ENCODE measurements at places on chromosomes 11 and 22. TPM values are rescaled to one million over a fixed set of nuclear protein-coding genes. Genes with fewer than 3 reads are reported as not detected.

The SAA1 gene
- total RNA-seq: 0.70 TPM

The CTSF gene
- 15.2 TPM for total RNA-seq

The ELMOD1 gene
- 0.09 TPM for total RNA-seq

The PNPLA3 gene
- 2.1 TPM for total RNA-seq

The FAM118A gene
- 104 TPM for total RNA-seq

GRCh38 chr11:19957294-19957943 lies 202.9 kb downstream of the DBX1 start:
- H3K27me3 ChIP-seq: no peaks in the 10 kb centered on the region
- no peaks in the 10 kb centered on the region for H3K36me3 ChIP-seq
- peaks cover 59% of the 10 kb centered on the region for H3K4me1 ChIP-seq
- peak; percentile 28 for DNase-seq

DNA sequence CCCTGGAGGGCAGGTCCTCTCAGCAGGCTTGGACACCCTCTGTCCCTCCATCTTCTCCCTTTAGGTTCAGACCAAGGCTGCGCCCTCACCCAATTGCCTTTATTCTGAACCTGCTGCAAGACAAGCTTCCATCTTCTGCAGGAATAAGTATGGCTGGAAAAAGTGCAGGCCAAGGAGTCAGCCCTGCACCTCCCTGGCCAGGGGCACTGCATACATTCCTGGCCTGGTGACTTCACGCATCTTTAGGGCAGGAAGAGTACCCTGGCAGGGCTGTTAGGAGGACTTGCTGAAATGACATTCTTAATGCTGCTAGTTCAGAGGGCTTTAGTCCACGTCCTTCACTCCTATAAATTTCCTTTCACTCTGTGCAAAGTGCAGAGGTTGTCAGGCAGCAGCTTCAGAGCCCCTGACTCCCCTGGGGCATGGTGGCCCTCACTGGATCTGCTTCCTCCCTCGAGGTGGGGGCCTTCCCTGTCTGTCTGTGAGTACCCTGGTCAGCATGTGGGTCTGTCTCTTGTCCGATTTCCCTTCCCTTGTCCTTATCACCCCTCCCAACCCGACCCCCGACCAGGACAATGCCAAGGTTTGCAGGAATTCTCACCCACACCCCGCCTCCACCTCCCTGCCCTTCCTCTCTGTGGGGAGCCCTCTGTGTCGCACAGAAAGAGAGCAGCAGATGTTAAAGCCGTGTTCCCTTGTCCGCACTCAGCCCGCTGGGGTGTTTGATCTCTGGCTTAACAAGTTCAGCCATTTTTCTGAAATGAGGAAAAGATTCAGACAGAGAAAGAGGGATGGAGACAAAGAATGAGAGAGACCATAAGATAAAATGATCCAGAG lies 124.5 kb upstream of the SYT13 start:
- H3K4me3 ChIP-seq: no peak overlapping the region
- no peak for DNase-seq
- no peaks in the 10 kb centered on the region for H3K36me3 ChIP-seq
- H3K4me1 ChIP-seq: no peaks in the 10 kb centered on the region
- H3K27ac ChIP-seq: no peak overlapping the region

DNA sequence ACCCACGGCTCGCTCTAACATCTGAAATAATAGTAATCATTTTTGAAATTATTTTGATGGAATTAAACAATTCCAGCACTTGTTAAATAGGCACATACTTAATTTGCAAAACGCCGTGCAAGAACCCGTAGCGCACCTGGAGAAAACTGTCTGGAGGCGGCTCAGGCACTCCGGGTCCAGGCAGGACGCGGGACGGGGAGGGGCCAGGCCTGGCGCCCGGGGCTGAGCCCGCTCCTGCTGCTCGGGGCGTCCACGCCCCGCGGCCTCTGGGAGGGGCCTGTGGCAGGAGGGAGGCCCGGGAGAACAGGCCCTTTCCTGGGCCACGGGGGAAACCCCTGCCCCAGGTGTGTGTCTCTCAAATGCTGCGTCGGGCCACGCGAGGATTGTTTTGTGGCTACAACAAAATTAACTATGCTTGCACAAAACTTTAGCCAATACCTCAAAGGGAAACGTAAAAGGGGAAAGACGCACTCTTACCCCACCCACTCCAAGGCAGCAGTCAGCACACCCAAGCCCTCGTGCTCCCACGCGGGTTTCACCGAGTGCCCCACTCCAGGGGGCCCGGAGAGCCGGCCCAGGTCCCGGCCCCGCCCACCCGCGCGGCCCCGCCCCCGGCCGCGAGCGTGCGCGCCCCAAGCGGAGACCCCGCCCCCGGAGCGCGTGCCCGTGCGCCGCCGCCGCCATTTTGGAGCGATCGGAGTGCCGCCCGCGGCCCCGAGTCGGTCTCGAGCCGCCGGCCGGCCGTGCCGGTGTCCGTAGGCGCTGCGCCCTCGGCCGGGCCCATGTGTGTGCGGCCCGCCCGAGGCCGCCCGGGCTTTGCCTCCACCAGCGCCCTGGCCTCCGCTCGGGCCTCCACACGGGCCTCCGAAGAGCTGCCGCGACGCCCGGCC lies at the start of gene PPP6R2:
PPP6R2 (plus strand) TSS at position 677 of the 890 bp plus-strand sequence. CDS start 50,582 bp downstream, outside the sequence.
- H3K4me1 ChIP-seq: no peaks in the 10 kb centered on the region
- DNase-seq: peak; percentile 87
- H3K27ac ChIP-seq: peak within 1 kb of the TSS; percentile 66
- H3K36me3 ChIP-seq: no peaks in the 10 kb centered on the region
- no peaks in the 10 kb centered on the region for H3K27me3 ChIP-seq

DNA sequence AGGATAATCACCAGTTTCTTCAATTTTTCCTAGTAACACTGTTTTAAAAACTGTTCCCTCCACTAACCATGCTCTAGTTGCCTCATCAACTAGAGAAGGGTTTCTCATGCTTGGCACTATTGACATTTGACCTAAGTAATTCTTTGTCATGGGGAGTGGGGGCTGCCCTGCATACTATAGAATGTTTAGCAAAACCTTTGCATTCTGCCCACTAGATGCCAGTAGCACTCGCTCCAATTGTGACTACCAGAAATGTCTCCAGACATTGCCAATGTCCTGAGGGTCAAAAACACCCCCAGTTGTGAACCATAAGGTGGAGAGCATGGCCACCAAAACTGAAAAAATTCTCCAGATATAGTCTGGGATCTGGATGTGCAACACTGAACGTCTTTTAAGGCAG lies 27.6 kb upstream of the BMAL1 start:
- H3K4me1 ChIP-seq: no peaks in the 10 kb centered on the region
- H3K27ac ChIP-seq: no peak overlapping the region
- no peaks in the 10 kb centered on the region for H3K36me3 ChIP-seq
- DNase-seq: peak; percentile 14

- H3K4me1 ChIP-seq: no peaks in the 10 kb centered on the region
- H3K4me3 ChIP-seq: no peak overlapping the region
- no peak overlapping the region for H3K27ac ChIP-seq
- H3K36me3 ChIP-seq: no peaks in the 10 kb centered on the region
- no peaks in the 10 kb centered on the region for H3K27me3 ChIP-seq
Observed at GRCh38 chr22:48920776-48921241, 906.9 kb downstream of the BRD1 start.

DNA sequence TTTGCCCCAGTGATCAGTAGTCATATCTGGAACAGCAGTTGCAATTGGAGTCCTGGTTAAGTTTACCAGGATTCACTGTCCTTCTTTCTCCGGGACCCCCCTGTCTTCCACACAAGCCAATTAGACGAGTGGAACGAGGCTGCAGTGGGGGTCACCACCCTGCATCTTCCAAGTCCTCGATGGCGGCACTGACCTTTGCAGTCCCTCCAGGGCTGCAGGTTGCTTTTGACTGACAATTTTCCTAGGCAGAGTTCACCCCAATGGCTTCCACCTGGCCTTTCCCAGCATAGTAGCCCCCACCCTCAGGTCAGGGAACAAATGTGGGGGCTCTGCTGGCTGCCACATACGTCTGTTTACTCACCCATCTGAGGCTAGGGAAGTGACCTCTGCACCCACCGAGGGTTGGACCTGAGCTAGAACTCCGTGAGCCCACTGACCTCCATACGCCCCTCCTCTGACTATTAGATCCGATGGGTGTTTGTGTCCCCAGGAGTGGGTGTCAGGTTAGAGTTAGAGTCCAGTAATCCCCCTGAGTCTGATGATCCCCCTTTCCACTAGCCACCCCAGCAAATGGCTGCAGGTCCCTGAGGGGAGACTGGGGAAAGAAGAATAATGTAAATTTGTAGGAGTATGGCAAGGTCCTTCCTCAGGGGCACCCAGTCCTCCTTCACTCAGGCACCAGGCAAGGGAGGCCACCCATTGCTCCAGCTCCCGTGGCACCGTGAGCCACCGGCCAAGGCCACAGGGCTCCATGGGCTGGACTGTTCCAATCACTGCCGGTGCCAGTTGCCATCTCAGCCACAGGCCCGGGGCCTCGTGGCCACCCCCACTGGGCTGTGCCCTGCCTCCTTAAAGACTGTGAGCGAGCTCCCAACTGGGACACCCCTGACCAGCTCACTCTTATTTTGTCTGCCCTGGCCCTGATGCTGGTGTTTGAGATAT lies 5.5 kb downstream of the C11orf21 start:
- no peaks in the 10 kb centered on the region for H3K36me3 ChIP-seq
- no peak overlapping the region for H3K27ac ChIP-seq
- peaks cover 19% of the 10 kb centered on the region for H3K27me3 ChIP-seq
- H3K4me3 ChIP-seq: no peak overlapping the region

- H3K27me3 ChIP-seq: no peaks in the 10 kb centered on the region
- peaks cover 5% of the 10 kb centered on the region for H3K36me3 ChIP-seq
- H3K27ac ChIP-seq: no peak overlapping the region
- H3K4me1 ChIP-seq: peaks cover 5% of the 10 kb centered on the region
- DNase-seq: no peak
Observed at GRCh38 chr11:86034710-86035109, 34.2 kb downstream of the PICALM start.

GRCh38 chr11:75161506-75162095 lies 10.7 kb downstream of the SLCO2B1 start:
- H3K4me3 ChIP-seq: no peak overlapping the region
- no peaks in the 10 kb centered on the region for H3K4me1 ChIP-seq
- H3K36me3 ChIP-seq: no peaks in the 10 kb centered on the region
- no peak overlapping the region for H3K27ac ChIP-seq
- no peaks in the 10 kb centered on the region for H3K27me3 ChIP-seq

GRCh38 chr11:70751142-70751734 lies 352.9 kb downstream of the CTTN start:
- H3K27me3 ChIP-seq: no peaks in the 10 kb centered on the region
- H3K27ac ChIP-seq: no peak overlapping the region
- H3K36me3 ChIP-seq: no peaks in the 10 kb centered on the region
- H3K4me3 ChIP-seq: no peak overlapping the region
- H3K4me1 ChIP-seq: no peaks in the 10 kb centered on the region

GRCh38 chr11:64765291-64765850 lies 5.6 kb upstream of the PYGM start:
- peaks cover 40% of the 10 kb centered on the region for H3K4me1 ChIP-seq
- H3K27ac ChIP-seq: peak overlapping the region; percentile 90
- DNase-seq: no peak
- no peaks in the 10 kb centered on the region for H3K27me3 ChIP-seq
- no peak overlapping the region for H3K4me3 ChIP-seq
- peaks cover 61% of the 10 kb centered on the region for H3K36me3 ChIP-seq

DNA sequence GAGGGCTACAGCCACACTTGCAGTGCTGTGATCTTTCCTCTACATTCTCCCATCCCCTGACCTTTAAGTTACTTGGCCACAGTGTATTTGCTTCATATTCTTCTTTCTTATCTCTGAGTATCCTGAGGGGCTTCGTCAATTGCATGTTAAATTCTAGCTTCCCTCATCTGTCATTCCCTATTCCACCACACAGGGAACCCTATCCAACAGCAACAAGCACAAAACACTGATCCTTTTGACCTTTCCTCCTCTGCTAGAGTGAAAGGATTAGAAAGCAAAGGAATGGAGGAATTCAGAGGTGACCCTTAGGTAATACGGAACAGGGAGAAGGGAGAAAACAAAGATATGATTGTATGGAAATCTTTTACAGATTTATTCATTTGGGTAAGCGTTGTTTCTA lies 1061.7 kb upstream of the TENM4 start:
- H3K4me3 ChIP-seq: no peak overlapping the region
- no peaks in the 10 kb centered on the region for H3K36me3 ChIP-seq
- peaks cover 10% of the 10 kb centered on the region for H3K4me1 ChIP-seq
- H3K27ac ChIP-seq: no peak overlapping the region
- peak; percentile 20 for DNase-seq
- no peaks in the 10 kb centered on the region for H3K27me3 ChIP-seq

GRCh38 chr11:31500560-31500959 lies 8.9 kb downstream of the IMMP1L start:
- no peak overlapping the region for H3K27ac ChIP-seq
- no peaks in the 10 kb centered on the region for H3K4me1 ChIP-seq
- H3K4me3 ChIP-seq: no peak overlapping the region
- DNase-seq: peak; percentile 60
- H3K27me3 ChIP-seq: no peaks in the 10 kb centered on the region

- no peaks in the 10 kb centered on the region for H3K36me3 ChIP-seq
- H3K4me3 ChIP-seq: no peak overlapping the region
- peaks cover 35% of the 10 kb centered on the region for H3K27me3 ChIP-seq
- H3K4me1 ChIP-seq: no peaks in the 10 kb centered on the region
Observed at GRCh38 chr11:126969865-126970479, 30.6 kb downstream of the KIRREL3 start.

- H3K4me1 ChIP-seq: no peaks in the 10 kb centered on the region
- H3K27me3 ChIP-seq: no peaks in the 10 kb centered on the region
Observed at GRCh38 chr22:49561976-49562375, 265.7 kb downstream of the BRD1 start.

DNA sequence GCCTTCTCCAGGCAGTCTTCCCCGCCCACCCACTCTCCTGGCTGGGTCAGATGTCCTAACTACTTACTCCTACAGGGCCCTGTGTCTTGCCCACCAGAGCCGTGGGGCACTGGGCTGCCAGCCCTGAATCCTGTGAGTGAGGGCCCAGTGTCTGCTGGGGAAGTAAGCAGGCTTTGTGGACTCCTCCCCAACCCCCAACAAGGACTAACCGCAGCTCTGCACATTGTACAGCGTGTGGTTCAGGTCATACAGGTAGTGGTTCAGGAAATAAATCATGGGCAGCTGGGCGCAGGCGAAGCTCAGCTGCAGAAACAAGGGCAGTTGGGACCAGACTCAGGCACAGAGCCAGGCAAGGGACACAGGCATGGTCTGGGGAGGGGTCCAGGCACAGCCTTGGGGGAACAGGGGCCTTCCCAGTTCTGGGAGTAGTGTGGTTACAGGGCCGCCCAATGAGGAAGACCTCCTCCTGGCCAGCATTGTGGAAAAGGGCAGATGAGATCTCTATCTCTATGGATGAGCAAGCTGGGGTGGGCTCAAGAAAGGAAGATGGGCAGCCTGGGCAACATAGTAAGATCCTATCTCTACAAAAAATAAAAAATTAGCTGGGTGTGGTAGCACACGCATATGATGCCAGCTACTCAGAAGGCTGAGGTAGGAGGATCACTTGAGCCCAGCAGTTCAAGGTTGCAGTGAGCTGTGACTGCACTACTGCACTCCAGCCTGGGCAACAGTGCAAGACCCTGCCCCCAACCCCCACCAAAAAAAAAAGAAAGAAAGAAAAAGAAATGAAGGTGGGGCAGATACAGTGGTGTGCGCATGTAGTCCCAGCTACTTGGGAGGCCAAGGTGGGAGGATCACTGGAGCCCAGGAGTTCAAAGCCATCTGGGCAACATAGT lies 5.5 kb downstream of the UNC93B1 start:
- peaks cover 12% of the 10 kb centered on the region for H3K27me3 ChIP-seq
- DNase-seq: no peak
- no peak overlapping the region for H3K27ac ChIP-seq
- no peak overlapping the region for H3K4me3 ChIP-seq
- H3K4me1 ChIP-seq: no peaks in the 10 kb centered on the region
- H3K36me3 ChIP-seq: no peaks in the 10 kb centered on the region
